ENCODE measurements at places on chromosomes 3 and 15.
A peak's percentile ranks its signal among the peaks of the same experiment; 100 is the strongest.

DNA sequence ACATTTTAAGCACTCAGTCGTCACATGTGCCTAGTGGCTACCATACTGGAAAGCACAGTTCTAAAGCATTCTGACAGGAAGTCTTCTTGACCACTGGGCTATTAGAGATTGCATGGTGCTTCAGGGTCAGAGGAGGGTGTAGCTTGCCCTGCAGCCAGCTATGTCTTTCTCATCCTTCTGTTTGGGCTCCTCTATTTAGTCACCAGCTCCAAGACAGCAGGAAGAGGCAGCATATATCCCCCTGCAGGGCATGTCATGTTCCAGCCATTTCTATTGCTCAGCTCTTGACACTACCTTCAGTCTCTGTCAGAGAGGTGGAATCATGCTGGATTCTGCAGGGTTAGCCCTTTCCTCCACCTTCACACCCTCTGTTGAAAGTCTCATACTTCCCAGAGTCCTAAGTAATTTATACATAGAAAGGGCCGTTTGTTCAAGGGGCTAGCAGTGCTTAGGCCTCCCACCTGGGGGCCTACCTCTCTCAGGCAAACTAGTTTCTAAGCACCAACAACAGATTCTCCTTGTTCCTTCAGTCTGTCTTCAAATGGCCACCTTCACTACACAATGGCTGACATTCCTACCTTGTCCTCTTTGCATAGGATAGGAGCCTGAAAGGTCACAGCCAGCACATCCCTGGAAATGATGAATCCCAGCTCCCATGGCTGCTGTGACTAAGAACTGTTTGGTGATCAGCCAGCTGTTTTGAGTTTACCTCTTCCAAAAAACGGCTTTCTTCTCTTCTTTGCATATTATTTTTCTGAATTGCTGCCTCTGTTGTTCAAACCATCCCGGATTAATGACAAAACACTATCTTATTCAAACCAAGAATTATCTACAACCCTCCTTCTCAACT, 115.7 kb upstream of the BFSP2 start:
- DNase-seq, result no peak

DNA sequence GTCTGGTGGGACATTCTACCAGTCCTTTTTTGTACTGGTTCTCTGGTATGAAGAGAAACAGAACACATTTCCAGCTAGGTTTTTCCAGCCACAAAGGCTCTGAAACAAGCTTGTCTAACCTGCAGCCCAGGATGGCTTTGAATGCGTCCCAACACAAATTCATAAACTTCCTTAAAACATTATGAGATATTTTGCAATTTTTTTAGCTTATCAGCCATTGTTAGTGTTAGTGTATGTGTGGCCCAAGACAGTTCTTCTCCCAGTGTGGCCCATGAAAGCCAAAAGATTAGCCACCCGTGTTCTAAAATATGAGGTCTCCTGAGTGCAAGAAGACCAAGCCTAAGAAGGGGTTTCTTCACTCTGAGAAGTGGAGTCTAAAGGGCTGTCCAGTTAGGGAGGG, 18.4 kb upstream of the TIMP4 start:
- no peak for DNase-seq

DNA sequence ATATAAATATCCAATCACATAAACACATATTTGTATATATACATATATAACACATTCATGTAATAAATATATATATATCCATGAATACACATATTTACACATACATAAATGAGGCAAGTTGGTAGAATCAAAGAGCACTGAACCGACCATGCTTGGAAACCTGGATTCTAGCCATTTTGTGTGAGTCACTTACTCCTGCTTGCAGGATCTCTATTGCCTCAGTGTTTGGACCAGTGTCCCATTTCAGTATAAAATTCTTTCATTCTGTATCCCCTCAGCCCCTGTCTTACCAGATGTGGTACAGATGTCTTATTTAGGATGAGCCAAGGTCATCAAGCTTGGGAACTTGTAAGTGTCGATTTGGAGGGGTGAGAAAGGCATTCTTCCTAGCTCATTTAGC, 391.4 kb upstream of the FRG2C start:
- no peak for DNase-seq

DNA sequence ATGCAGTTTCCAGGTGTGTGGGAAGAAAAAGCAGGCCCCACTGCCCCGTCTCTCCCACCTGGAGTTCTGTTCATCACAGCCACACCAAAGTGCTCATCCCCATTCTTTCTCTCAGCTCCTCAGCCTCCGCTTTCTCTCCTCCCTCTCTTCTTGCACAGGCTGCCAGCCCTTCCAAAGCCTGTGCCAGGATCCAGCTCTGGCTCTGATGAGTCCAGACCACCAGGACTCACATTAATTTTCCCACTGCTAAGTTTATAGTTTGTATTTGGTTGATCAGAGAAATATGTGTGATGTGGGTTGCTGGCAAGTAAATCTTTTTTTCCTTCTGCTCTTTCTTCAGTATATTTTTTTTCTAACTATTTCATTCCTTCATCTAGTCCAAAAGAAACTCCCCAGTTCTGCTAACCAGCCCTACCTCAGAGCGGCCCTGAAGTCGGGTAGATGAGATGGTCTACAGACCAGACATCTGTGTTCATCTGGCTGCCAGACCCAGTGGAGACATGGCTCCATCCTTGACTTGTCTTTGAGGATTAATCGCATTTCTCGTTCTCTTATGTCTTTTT, 49.8 kb downstream of the BOC start:
- no peak for DNase-seq

- no peak for DNase-seq
Measured at GRCh38 chr3:186264608-186265400, 97.2 kb downstream of the DGKG start.

DNA sequence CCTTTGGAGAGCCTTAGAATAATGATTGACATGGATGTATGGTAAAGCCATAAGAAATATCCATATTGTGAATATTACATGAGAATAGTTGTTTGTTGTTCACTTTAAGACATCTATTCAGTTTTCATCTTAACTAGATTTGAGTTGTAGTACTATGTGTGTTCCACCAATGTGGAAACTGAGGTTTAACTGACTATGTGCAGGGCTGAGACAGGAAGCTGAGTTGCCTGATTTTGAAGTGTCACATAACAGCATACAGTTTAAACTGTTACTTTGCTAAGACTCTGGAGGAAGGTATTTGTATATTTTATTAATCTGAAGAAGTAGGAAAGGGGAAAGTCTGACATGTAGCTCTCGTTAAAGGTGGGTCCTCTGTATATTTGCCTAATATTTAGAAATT, 2.1 kb downstream of the ECT2 start:
- no peak for DNase-seq

- no peak for DNase-seq
Measured at GRCh38 chr15:57382215-57382614, 5.9 kb downstream of the CGNL1 start.

DNA sequence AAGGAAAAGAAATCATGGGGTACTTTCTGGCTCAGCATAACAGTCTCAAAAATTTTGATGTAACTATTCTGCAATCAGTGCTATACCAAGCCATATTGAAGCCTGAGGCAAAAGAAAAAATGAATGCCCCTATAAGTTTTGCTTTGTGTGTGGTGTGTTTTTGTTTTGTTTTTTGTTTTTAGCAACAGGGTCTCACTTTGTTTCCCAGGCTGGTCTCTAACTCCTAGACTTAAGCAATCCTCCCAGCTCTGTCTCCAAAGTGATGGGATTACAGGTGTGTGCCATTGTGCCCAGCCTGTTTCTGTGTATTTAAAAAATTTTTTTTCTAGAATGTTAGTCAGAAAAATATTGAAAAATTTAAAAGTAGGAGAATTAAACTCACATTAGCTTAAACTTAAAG, 93.2 kb downstream of the ZNF280D start:
- DNase-seq, result no peak

GRCh38 chr15:45855907-45856579, 221.2 kb downstream of the SQOR start:
- no peak for DNase-seq

- DNase-seq, result no peak
Measured at GRCh38 chr3:110938629-110939028, 133.0 kb upstream of the NECTIN3 start.

DNA sequence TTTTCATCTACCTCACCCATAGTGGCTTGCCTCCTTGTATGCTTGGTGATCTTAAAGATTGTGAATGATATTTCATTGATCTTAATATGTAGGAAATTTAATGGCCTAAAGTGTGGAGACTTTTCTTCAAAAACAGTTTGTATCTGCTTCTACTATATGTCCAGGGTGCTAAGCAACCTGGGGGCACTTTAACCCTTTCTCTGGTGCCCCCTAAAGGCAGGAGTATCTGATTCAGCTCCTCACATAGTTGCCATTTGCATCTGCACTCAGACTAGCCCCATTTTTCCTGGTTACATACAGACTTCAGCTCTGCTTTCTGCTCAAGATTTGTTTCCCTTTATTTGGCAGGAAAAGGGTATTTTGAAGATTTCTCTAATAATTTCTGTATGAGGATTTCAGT, 5.2 kb upstream of the PFN2 start:
- no peak for DNase-seq

- no peak for DNase-seq
Measured at GRCh38 chr3:194112120-194113106, 23.5 kb upstream of the HES1 start.

DNA sequence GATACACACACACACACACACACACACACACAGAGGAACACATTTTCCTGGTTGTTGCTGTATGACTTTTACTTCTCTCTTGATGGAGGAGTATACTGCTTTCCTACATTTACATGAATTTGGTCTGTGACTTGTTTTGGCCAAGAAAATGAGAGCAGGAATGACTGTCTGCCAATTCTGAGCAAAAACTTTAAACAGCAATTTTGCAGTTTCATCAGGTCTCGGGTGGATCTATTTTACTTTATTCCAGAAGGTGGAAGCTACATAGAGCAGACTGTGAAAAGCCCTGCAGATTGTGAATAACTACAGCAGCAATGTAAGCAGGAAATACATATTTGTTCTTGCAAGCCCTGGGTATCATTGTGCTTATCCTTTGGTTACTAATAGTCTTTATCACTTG, 1350.0 kb upstream of the EPHA6 start:
- no peak for DNase-seq

GRCh38 chr15:55003965-55004873, 192.5 kb downstream of the RSL24D1 start:
- no peak for DNase-seq

GRCh38 chr15:60574801-60575631, 96.1 kb upstream of the ICE2 start:
- DNase-seq, result no peak

DNA sequence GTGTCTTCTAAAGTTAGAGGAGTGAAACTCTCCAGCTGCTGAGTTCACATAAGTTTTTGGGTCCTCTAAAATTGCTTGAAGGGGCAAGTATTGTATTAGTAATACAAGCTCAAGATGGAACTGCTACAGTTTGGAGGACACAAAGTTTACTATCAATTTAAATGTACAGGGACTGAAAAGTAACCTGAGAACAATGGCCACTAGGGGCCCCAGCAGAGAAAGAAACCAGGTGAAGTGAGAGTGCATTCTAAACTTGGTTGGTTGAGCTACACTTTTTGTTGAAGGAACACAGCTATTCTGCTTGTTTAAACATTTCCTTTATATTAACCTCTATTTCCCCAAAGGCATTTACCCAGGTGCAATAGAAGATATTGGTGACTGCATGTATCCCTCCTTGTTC, 755.5 kb downstream of the GBE1 start:
- no peak for DNase-seq

DNA sequence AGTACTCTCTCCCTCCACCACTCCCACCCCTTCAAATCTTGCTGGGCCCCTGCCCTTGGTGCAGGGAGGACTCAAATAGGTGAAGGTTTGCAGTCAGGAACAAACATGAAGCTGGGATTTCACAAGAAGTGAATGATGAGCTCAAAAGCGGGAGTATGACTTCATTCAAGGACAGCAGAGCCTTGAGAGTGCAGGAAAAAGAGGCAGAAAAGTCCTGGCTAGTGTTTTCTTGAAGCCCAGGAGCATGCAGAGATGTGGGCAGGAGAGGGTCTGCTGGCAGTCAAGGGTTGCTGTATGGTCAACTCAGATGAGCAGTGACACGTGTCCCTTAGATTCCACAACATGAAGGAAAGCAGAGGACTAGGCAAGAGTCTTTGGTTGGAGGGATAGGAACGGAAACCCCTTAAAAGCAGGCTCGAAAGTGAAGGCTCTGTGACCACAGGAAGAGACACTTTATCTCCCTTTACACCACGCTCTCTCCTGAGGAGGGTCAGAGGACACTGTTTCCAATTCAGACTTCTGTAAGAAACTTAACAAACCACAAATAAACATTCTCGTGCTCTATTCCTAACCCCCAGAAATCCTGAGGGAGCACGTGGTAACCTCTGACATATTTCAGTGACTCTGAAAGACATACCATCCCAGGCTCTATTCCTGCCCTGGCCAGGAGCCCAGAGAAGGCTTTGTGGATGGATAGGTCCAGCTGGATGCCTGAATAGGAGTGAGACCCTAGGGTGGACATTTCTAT, 168.0 kb upstream of the NDN start:
- DNase-seq, result no peak

GRCh38 chr3:167114619-167115018, 265.5 kb downstream of the ZBBX start:
- no peak for DNase-seq

DNA sequence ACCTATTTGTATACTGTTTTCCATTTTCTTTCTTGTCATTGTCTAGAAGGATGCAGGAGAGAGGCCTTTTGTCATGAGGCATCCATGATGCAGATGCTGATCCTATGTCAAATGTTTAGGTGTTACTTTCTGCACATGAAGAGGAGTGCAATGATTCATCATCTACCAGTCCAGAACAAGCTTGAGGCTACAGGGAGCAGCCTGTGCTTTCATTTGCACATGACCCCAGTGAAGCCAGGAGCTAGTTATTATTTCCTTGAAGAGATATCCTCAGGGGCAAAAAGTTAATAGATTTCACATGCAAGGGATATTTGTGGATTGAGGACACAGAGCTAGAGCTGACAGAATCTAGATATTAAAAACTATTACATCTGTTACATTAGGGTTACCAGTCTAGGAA, 204.4 kb upstream of the TGFBR2 start:
- no peak for DNase-seq

GRCh38 chr3:126015075-126015474, 46.1 kb downstream of the ROPN1B start:
- no peak for DNase-seq

GRCh38 chr15:91023720-91024119, 1.3 kb upstream of the VPS33B start:
- no peak for DNase-seq

DNA sequence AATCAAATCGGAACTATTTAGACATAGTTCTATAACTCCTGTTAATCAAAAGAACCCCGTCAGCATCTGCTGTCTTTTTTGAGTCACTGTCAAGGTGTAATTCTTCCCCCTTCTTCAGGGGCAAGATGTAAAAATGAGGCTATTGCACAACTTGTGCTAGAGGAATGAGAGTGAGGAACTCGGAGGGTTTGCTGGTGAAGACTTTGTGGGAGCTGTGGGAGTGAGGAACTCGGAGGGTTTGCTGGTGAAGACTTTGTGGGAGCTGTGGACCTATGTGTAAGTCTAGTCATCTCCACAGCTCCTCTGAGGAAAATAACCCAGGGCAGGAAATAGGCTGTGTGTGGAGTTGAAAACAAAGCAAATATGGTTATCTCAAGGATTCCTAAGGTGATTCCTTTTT, 2.5 kb upstream of the CERS3 start:
- DNase-seq, result no peak

GRCh38 chr15:84715441-84716035, 401 bp downstream of the SEC11A start:
- DNase-seq, result peak; percentile 35

Measured in common myeloid progenitor, CD34-positive (primary cell).